T-helper 2 cell treated with Interferon-gamma antibody and Interleukin-4, amounts not matched to agents 5 μg/mL and 100 μg/mL, for 36 hours (primary cell): ENCODE measurements at places on chromosomes 1 and 21.

GRCh38 chr1:155043793-155044192 lies 7.3 kb upstream of the ADAM15 start:
- no peaks in the 10 kb centered on the region for H3K36me3 ChIP-seq
- no peak for DNase-seq
- peaks cover 4% of the 10 kb centered on the region for H3K27me3 ChIP-seq
- no peak overlapping the region for H3K27ac ChIP-seq
- no peak overlapping the region for H3K4me3 ChIP-seq
- H3K4me1 ChIP-seq, result peaks cover 9% of the 10 kb centered on the region

- H3K27ac ChIP-seq, result peak overlapping the region; percentile 52
- no peak for DNase-seq
- H3K27me3 ChIP-seq, result no peaks in the 10 kb centered on the region
These were observed 42.2 kb upstream of the WASF2 start for GRCh38 chr1:27531959-27532685.

GRCh38 chr21:17585875-17586450 lies 26.7 kb downstream of the BTG3 start:
- H3K4me1 ChIP-seq, result no peaks in the 10 kb centered on the region
- no peak overlapping the region for H3K4me3 ChIP-seq
- no peak for DNase-seq
- peaks cover 7% of the 10 kb centered on the region for H3K36me3 ChIP-seq

DNA sequence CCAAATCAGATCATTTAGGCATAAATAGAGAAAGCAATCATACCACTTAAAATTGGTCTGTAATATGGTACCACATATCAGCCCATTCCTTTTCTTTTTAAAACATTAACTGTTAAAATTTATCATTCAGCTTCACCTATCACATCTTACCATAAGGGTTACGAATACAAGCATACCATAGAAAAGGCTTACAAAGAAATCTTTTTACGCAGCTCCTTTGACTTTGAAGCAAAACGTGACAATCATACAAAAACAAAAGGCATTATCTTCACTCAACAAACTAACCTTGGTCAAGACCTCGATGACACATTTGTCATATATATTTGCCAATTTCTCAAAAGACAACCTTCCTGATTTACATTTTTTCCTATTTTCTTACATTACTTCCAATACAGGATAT lies 169.0 kb downstream of the SMYD3 start:
- peaks cover 15% of the 10 kb centered on the region for H3K4me1 ChIP-seq
- no peak overlapping the region for H3K4me3 ChIP-seq
- no peaks in the 10 kb centered on the region for H3K27me3 ChIP-seq
- H3K36me3 ChIP-seq, result no peaks in the 10 kb centered on the region
- H3K27ac ChIP-seq, result no peak overlapping the region

DNA sequence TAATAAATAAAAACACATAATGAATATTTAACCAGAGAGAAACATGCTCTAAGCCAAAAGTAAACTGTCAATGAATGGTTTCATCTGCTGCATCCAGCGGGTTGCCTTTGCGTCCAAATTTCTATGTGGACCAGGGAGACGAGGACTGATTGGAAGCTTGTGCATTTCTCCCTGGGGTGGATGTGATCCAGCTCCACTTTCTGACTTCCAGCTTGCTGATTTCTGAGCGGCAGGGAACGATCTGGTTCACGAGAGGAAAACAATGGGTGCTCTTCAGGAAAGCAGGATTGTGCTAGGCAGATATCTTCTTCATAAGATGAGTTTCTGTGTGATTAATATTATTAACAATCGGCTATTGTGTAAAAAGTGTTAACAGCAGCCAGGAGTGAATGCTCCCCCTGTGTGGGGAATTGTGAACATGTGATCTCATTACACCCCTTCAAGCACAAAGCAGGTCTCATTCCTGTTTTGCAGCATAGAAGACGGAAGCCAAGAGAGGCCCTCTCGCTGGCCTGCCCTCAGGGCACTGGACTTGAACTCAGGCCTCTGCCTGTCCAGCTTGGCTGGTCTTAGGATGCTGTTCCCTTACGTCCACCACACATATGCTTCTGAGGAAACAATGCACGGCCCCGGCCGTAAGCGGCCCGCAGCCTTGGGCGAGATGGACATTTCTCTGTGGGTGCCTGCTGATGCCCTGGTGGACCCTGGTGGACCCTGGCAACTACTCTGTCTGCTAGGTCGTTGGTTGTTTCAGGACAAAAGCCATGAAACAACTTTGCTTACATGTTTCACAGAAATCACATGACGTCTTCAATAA lies 183.4 kb upstream of the C1orf174 start:
- no peaks in the 10 kb centered on the region for H3K27me3 ChIP-seq
- no peaks in the 10 kb centered on the region for H3K36me3 ChIP-seq
- H3K4me3 ChIP-seq, result no peak overlapping the region
- no peaks in the 10 kb centered on the region for H3K4me1 ChIP-seq
- DNase-seq, result no peak

DNA sequence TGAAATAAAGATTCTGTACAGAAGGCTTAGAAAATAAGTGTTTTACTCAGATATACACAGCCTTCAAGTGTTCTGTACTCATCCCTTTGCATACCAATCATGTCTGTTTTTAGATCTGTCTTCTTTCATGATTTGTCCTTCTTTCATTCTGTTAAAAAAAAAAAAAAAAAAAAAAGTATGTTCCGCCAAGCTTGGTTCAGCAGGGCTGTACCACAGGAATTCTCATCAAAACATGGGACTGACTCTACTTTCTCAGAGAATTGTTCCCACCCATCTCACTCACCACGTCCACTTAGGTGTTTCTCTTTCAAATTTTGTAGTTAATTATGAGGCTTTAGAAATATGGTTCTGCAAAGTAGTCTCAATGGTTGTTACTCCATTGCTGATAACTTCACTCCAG lies 119.0 kb downstream of the AK5 start:
- no peak overlapping the region for H3K4me3 ChIP-seq
- H3K27me3 ChIP-seq, result no peaks in the 10 kb centered on the region
- no peak for DNase-seq
- no peaks in the 10 kb centered on the region for H3K4me1 ChIP-seq
- H3K36me3 ChIP-seq, result no peaks in the 10 kb centered on the region

DNA sequence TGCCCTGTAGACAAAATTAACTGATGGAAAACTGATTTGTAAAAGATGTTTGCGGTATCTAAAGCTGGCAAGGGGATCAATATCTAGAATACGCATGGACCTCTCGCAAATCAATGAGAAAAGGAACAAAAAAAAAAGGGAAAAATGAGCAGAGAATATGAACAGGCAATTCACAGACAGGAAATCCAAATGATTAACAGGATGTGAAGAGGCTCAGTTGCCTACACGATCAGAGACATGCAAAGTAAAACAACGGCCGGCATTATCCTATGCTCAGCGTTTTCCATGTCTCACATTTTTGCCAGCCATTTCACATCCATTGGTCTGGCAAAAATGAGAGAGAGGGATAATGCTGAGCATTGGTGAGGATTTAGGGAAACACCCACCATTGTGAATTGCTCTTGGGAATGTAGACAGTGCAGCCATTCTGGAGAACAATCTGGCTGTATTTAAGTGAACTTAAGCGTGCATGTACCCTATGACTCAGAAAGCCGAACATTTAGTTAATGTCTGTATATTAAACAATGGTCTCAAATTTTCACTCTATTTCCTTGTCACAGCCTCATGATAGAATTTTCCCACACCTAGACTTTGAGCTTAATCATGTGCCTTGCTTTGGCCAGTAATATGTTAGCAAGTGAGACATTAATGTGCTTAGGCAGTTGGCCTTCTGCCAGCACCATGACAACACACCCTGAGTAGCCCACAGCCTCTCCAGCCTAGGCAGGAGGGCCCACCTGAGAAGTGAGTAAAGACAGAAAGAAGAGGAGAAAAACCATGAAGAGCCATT lies 61.0 kb upstream of the NBPF3 start:
- H3K36me3 ChIP-seq, result no peaks in the 10 kb centered on the region
- H3K4me3 ChIP-seq, result no peak overlapping the region
- no peak for DNase-seq
- H3K4me1 ChIP-seq, result peaks cover 3% of the 10 kb centered on the region
- H3K27ac ChIP-seq, result no peak overlapping the region

DNA sequence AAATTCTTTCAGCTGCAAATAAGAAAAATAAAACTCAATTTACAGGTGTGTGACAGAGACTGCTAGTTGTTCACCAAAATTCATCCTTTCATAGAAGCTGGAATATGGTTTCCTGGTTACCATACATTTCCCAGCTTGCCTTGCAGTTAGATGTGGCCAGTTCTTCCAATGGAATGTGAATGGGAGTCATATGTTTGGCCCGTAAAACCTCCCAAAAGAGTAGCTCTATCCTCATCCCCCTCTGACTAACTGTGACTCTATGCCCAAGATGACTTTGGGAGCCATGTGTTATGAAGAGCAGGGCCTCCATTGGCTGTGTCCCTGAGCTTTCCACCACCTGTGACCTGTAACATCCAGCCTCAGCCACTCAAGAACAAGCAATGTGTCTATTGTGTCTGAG lies 90.6 kb upstream of the NGF start:
- no peak for DNase-seq
- no peaks in the 10 kb centered on the region for H3K27me3 ChIP-seq
- H3K4me1 ChIP-seq, result no peaks in the 10 kb centered on the region
- H3K4me3 ChIP-seq, result no peak overlapping the region

GRCh38 chr1:17301767-17302166 lies 6.2 kb upstream of the PADI4 start:
- H3K4me1 ChIP-seq, result no peaks in the 10 kb centered on the region
- H3K4me3 ChIP-seq, result no peak overlapping the region
- no peaks in the 10 kb centered on the region for H3K27me3 ChIP-seq
- H3K36me3 ChIP-seq, result no peaks in the 10 kb centered on the region
- no peak overlapping the region for H3K27ac ChIP-seq
